ENCODE measurements at places on chromosomes 12 and 14.

- no peak for DNase-seq
Observed at GRCh38 chr12:2355604-2356003, 302.8 kb downstream of the CACNA1C start.

DNA sequence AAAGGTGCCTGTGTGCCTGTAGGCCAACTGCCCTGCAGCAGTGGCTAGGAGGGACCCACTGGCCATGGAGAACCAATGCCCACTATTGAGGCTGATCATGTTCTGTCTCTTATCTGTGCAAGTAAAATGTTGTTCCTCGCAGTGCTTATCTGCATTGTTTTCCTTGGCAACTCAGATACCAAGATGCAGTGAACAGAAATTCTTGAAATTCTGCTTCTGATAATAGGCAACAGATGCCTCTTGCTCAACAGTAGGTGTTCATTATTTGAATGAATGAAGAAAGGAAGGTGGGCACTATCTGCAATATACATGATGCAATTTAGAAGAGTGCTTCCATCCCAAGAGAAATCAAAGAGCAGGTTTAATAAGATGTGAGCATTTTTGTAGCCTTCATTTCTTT lies 232.2 kb downstream of the NUAK1 start:
- DNase-seq = no peak

DNA sequence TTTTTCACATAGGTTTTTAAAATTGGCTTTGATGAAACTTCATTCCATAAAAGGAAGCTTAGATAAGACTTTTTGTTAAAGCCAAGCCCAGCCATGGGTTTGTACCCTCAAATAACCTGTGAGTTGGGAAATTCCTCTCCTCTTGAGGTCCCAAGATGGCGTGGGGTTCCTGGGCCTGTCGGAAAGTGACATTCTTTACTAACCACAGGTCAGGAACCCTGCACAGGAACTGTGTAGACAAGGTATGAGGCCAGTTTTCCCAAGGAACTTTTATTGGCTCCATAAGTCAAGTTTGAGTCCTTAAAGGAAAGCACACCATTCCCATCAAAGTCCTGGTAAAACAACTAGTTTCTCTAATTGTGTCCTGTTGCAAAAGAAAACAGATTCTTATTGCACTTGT lies 65.0 kb upstream of the AMN start:
- DNase-seq = no peak

DNA sequence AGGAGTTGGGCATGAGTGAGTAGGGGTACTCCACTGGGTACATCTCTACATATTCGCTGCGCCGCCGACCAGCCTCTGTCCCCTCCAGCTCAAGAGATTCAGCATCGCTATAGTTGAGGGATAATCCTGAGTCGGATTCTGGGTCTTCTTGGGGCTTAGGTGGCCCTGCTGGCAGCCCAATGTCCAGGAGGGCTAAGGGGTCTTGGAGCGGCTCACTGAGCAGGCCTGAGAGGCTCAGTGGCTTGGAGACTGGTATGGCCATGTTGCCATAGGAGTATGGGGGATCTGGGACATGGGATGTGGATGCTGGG lies 7.9 kb downstream of the NFE2 start:
- no peak for DNase-seq

- no peak for DNase-seq
Observed at GRCh38 chr14:31411218-31411727, 9.1 kb downstream of the HEATR5A start.

GRCh38 chr12:63149909-63150712 lies 890 bp downstream of the AVPR1A start:
- DNase-seq = no peak

- DNase-seq = no peak
Observed at GRCh38 chr14:38226366-38226765, 18.7 kb downstream of the SSTR1 start.

DNA sequence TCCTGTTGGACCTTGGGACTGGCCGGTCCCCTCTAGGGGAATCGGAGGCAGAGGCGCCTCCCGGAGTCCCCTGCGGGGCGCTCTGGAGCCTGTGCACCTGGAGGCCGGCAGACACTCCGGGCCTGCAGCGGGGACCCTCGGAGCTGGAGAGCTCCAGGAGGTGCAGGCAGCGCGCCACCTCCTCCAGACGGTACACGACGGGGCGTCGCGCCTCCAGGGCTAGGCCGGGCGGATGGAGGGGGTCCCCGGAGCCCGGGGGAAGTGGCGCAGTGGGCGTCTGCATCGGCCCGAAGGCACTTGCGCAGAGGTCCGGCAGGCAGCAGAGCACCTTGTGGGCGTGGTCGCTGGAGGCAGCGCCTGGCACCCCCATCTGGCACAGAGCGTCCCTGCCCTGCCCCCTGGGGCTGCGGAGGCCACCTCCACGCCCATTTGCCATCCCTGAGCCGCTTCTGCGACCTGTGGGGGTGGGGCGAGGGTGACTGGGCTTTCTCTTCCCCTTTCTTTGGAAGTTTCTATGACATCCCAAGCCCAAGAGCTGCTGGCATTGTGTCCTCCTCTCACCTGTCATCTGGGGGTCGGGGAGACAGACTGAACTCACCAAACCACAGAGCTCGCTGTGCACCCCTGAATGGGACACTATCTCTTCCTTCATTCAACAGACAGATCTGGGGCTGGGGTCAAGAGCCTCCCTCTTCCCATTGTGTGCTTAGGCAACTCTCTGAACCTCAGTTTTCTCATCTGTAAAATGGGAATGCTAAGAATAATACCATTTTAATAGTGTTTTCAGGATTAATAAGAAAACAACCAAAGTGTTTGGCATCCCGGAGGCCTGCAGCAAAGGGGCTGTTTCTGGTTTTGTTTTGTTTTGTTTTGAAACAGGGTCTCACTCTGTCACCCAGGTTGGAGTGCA lies 37.5 kb upstream of the CORO1C start:
- DNase-seq = no peak

- DNase-seq = no peak
Observed at GRCh38 chr12:111873113-111873512, 31.1 kb downstream of the MAPKAPK5 start.

- DNase-seq = peak; percentile 63
Observed at GRCh38 chr12:79420146-79420618, 270.6 kb downstream of the PAWR start.

GRCh38 chr12:132018193-132018916 lies 68.6 kb downstream of the EP400 start:
- DNase-seq = no peak

DNA sequence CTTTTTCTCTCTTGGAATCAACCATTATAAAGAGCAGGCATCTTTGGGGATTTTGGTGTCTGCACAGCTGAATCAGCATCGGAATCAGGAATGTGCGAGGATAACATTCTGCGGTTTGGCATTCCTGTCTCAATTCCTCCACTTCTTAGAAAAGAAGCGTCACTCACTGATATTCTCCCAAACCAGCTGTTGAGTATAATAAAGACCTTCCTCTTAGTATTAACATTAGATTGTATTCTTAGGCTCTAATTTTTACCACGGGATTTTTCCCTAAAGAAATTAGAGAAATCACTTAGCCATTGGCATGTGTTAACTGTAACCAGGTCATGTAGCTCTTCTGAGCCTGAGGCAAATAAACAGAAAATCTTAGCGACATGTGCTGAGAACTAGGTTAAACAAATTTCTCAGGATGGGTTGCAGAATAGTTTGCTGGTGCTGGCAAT lies 128.7 kb downstream of the TMX1 start:
- no peak for DNase-seq

GRCh38 chr12:3959799-3960560 lies 86.8 kb upstream of the PARP11 start:
- no peak for DNase-seq

- peak; percentile 82 for DNase-seq
Observed at GRCh38 chr14:50813544-50813863, 17.5 kb downstream of the NIN start.

GRCh38 chr12:100031836-100032235 lies 47.1 kb upstream of the ANKS1B start:
- DNase-seq = no peak

- no peak for DNase-seq
Observed at GRCh38 chr14:52003324-52003723, 14.0 kb downstream of the RTRAF start.

GRCh38 chr14:103713304-103714062 lies 1.8 kb downstream of the XRCC3 start:
- no peak for DNase-seq

- peak; percentile 50 for DNase-seq
Observed at GRCh38 chr14:32259368-32260013, 56.4 kb upstream of the RNU6-8 start.

DNA sequence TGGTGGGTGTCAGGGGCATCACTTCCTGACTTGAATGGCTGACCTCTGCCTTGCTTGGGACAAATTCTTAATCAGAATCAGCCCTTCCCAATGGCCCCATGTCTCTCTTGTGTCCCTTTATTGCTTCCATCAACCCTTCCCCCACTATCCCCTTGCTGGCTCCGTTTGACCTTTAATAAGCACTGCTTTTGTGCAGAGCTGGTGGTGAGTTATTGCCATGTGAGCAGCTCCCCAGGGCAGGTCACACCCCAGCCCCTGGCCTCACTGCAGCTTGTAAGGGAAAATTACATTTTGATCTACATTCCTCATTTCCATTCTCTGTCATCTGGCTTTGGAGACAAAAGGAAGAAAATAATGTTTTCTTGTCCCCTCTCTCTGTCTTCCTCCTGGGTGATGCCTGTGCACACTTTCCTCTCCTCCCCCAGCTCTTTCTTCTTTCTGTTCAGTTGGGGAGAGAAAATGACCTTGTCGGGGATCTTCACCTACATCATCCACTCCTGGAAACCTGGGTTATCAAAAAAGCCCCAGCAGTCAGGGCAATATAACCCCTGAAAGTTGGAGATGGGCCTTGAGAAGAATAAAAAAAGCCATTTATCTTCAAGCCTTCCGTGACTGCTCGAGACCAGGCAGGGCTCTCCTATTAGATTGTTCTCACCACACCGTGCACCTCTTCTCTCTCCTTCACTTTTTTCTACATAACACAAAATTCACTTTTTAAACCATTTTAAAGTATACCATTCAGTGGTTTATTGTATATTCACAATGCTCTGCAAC lies 100.4 kb upstream of the SRRM4 start:
- DNase-seq = no peak

DNA sequence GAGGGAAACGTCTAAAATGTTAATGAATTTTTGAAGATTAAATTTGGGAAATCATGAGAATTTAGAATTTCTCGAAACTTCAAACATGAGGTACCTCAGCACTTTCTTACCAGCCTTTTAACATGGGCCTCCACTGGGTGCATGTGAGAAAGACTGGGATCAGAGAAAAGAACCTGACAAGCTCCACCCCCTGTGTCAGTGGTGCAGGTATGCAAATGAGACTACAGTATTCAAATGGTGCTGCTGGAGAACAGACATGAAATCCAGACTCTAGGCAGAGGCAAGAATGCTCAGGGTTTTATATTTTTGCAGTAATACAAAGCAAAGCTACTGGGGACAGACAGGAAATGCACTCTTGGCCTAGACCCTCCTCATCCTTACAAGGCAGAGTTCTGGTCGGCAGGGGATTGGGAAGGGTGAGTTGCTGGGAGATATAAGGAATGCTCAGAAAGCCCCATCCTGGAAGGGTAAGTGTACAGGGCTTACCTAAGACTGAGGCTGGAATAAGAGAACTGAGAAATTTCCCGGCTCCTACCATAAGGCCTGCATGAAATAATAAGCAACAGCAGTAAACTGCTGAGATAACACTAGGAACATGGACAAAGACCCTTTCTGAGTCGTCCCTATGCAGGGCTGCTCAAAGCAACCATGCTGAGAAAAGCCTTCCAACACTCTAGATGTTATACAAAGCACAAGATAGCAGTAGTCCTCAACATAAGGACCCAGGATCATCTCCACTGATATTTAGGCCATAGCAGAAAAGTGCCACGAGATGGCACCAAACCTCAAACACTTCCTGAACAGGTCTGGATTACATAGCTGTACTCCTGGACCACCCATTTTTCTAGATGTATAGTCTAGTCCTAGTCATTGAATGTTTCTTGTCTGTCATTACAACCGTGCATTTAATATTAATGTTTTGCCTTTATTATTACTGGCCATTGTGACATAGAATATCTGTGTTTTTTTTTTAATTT lies 260.8 kb downstream of the RASSF9 start:
- peak; percentile 78 for DNase-seq

GRCh38 chr12:104750061-104750460 lies 208.0 kb downstream of the SLC41A2 start:
- peak; percentile 86 for DNase-seq

- peak; percentile 75 for DNase-seq
Observed at GRCh38 chr12:107079172-107080011, 14.0 kb downstream of the CRY1 start.

DNA sequence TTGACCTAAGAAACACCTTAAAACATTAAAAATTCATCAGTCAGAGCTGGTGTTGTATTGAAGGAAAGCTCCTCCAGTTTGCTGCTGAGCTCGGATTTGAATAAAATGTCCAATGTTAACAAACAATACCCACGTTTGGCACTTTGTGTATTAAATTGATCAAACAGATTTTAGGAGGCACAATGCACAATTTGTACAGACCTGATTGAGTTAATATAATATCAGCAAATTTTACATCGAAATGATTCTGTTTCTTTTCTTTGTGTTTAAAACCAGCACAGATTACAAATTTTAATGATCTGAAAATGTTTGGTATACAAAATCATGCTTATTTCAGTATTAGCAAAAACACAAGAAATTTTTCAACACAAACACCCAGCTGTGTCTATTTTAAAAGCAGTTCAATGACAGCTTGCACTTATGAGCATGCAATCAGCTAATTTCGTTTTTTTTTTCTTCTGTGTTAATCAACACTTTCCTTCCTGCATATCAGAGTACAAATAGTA lies 2.8 kb upstream of the FOXG1 start:
- DNase-seq = no peak

DNA sequence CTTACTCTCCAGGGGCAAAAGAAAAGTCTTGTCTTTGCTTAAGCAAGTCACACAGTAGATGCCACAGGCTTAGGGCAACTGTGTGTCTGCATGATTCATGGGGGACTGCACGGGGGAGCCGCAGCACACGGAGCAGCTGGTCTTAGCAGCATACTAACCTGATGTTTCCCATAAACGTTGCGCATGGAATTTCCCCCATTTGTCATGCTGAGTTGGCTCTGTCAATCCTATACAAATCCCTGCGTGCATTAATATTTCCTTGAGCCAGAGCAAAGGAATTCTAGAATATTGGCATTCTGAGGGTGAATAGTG lies 71.2 kb downstream of the SAMD4A start:
- no peak for DNase-seq

- DNase-seq = no peak
Observed at GRCh38 chr12:117674313-117674712, 294.5 kb downstream of the KSR2 start.

- DNase-seq = peak; percentile 43
Observed at GRCh38 chr12:6632026-6632983, 3.5 kb downstream of the LPAR5 start.

- DNase-seq = no peak
Observed at GRCh38 chr14:79938185-79938584, 273.1 kb downstream of the DIO2 start.

DNA sequence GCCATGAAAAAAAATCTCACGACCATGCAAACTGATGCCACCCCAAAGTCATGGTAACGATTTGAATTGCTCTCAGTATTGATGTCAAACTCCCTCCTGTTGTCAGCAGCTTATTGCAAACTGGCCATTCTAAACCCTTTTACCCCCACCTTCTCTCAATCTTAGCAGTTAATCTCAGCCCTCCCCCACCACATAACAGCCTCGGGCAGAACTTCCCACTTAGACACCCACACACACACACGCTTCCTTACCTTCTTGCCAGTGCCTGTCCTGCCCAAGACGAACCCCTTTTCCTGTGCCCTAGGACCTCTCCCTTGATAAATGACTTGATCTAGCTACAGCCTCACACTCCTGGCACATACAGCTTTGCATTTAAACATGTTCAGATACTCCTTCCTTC lies 56.6 kb downstream of the GPATCH2L start:
- no peak for DNase-seq

GRCh38 chr12:25207411-25207810 lies 12.4 kb downstream of the ETFRF1 start:
- no peak for DNase-seq

- DNase-seq = no peak
Observed at GRCh38 chr12:72330784-72331183, 58.6 kb downstream of the TRHDE start.
